ENCODE measurements at places on chromosomes 11 and 22.

- peak; percentile 81 for DNase-seq
Measured at GRCh38 chr22:36144886-36145541, 15.5 kb downstream of the APOL3 start.

GRCh38 chr11:106295974-106296373, 218.5 kb downstream of the AASDHPPT start:
- DNase-seq = no peak

DNA sequence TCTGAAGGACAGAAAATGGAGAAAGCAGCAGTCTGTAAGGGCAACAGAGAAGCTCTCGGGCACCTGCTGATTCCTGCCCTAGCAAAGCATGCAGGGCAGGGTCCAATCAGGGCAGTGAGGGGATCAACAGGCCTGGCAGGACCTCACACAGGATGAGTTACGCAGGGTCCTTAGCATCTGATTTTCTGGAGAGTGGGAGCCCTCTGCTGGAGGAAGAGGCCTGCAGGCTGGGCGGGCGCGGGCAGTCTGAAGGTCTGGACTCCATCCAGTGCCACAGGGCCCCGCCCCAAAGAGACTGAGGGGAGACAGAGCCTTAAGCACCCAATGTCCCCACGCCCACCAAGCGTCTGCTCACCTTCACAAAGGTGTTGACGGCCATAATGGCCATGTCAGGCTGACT, 28.9 kb downstream of the AP1B1 start:
- DNase-seq = peak; percentile 75

- peak; percentile 79 for DNase-seq
Measured at GRCh38 chr11:126465573-126466188, 110.2 kb downstream of the ST3GAL4 start.

GRCh38 chr22:22346401-22347107, 102.0 kb downstream of the VPREB1 start:
- no peak for DNase-seq

DNA sequence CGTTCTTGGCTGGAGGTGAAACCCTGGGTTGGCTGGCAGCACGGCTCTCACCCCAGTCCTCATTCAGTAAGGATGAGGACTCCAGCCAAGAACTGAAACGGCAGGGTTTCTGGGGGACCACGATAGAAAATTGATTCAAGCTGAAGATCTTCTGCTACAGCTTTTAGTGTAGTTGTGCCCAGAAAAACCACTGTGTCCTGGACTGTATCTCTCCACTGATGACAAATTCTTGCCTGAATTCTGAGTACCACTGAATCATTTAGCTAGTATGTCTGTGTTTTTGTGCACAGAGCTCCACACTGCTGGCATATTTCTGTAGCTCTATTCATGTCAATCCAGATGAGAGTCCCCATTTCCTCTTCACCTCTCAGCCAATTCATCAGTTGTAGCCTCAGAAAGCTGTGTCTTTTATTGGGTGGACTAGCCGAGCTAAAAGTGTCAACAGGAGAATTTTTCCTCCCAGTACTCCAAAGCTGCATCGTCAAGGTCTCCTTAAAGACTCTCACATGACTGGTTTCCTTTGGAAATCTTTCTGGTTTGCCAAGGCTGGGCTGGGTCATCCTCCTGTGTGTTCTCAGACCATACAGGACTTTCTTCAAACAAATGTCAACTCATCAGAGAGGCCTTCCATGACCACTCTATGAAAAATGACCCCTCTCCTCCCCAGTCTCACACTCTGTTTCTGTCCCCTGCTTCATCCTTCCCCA, 144.6 kb downstream of the LDLRAD3 start:
- DNase-seq = peak; percentile 57

- DNase-seq = no peak
Measured at GRCh38 chr11:130170345-130170744, 10.8 kb downstream of the ST14 start.

GRCh38 chr22:40525250-40525884, 111.2 kb downstream of the MRTFA start:
- DNase-seq = peak; percentile 49

DNA sequence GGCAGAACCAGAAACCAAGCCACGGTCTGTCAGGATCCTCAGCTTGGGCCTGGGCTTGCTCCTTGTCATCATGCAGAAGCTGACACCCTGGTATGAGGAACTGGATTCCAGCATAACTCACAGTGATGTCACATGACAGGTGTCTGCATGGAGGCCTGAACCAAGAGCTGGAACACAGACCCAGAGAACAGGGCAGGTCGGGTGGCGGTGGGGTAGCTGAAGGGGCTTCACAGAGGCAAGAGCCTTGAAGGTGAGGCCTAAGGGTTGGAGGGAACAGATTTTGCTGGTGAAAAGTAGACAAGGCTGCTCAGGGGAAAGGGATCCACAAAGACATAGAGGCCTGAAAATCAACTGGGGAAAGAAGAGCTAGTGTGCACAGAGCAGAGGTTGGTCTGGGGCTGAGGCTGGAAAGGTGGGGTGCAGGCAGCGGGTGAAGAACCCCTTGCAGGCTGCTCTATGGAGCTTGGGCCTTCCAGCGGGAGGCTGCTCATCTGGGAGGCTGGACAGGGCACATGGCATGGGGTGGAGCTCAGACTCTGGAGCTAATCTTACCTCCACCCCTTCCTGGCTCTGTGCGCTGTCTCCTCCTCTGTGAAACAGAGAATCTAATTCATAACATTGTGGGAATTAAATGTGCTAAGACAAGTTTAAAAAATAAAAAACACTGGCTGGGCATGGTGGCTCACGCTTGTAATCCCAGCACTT, 18.4 kb upstream of the RPS3 start:
- DNase-seq = peak; percentile 43

DNA sequence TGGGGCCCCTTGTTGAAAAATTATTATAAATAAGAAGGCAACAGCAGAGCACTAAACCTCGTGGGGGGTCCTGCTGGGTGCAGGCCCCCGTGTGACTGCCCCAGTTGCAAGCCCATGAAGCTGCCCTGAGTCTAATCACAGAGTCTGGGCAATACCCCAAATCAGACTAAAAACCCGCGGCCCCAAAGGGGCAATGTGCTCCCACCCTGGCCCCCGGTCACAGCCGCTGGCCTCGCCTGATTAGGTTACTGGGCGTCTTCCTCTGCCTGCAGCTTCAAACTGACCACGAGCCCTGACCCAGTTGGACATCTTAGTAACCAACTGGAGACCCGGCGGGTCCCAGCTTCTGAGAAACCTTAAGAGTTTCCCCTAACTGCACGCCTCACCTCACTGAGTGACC, 1.6 kb downstream of the CXCR5 start:
- DNase-seq = no peak

GRCh38 chr22:43535741-43536140, 123.9 kb downstream of the MPPED1 start:
- no peak for DNase-seq

DNA sequence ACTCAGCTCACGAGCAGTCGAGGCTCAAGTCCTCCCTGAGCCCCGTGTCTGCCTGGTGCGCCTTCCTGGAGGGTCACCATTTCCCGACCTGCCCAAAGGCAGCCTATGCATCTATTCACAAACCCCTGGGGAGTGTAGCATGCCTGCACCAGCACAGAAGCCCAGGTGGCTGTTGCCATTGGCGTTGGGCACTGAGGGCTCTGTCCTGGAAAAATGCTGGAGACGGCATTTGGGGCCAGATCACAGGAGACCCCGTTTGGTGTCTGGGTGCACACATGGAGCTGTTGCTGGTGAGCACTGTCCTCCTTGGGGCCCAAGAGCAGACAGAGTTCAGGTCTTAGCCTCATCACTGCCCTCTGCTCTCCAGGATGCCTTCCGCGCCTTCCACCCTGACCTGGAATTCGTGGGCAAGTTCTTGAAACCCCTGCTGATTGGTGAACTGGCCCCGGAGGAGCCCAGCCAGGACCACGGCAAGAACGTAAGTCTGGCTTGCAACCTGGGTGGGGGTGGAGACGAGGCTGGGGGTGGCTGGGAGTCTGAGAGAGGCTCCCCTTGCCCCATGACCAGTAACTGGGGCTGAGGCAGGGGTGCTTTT, 9.4 kb downstream of the FADS2 start:
- no peak for DNase-seq

GRCh38 chr11:102154806-102155205, 44.6 kb downstream of the YAP1 start:
- no peak for DNase-seq

GRCh38 chr22:50569041-50569459, 6.3 kb upstream of the SYCE3 start:
- no peak for DNase-seq

DNA sequence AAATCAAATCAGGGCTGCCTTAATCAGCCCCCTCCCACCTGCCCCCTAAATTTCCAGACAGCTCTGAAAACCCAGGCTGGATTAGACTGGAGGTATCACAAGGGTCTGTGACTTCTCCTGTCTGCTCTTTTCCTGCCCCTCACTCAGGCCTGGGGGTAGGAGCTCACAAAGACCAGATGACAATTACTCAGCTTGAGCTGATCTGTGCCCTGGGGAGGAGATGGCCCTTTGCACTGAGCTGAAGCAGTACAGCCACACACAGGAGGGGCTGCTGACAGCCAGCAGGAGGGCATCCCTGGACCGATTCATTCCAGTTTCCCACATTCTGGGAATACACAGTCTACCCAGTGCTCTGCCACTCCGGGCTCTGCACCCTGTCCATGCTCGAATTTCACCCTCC, 4.2 kb downstream of the ABCC8 start:
- no peak for DNase-seq

GRCh38 chr11:107847184-107847583, 11.4 kb downstream of the SLC35F2 start:
- DNase-seq = no peak

DNA sequence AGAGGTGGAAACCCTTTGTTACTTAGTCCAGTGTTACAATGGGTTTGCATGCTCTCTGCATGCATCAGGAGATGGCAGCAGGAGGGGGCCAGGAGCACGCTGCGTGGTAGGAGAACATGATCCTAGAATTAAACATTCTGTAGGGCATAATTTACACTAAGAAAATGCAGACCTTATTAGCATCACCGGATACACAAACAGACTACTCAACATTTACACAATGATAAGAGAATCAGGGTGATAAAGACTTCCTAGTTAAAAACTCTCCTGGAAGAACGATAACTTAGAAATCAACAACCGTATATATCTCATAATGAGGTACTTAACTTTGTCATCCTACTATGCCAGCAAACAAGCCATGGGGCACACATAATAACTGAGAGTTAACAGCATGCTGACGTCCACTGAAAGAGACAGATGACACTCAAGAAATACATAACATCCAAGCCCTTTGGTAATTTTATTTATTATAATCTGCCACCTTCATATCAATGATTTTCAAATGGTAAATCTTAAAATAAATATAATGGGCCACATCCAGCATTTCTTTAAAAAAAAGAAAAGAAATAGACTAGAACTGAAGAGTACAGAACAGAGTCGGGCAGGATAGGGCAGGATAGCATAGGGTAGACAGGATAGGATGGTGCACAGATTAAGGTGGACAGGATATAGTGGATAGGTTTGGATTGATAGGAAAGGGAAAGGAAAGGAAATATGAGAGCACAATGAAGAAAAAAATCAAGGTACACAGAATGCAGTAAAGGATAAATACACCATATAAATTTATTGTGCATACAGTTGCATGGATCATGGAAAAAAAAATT, 27.5 kb downstream of the CADM1 start:
- DNase-seq = no peak

GRCh38 chr11:2818503-2818902, 67.1 kb downstream of the CDKN1C start:
- peak; percentile 71 for DNase-seq

- DNase-seq = no peak
Measured at GRCh38 chr11:39724404-39724803, 1735.0 kb downstream of the LRRC4C start.

- no peak for DNase-seq
Measured at GRCh38 chr11:19744130-19744529, 31.5 kb downstream of the NAV2 start.

GRCh38 chr22:30806391-30806861, 111.8 kb downstream of the OSBP2 start:
- no peak for DNase-seq

Measured in right hindlimb (tissue), 1 donor.